ENCODE measurements at places on chromosomes 4 and X.

GRCh38 chr4:98601708-98602107, 56.7 kb downstream of the TSPAN5 start:
- DNase-seq: no peak

DNA sequence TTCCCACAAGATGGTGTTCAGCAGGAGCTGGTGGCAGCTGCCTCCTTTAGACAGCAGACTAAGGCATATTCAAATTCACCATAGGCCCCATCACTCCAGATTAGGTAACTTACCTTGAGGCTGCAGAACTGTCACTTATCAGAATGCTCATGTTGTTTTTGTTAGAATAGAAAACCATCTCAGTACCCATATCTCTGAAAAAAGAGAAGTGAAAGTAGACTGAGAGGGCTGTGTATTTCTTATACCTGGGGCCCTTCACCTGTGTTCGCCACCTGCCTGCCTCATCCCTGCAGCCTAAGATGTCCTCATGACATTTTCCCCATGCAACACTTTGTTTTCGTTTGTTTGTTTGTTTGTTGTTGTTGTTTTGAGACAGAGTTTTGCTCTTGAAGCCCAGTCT, 32.9 kb upstream of the SPRY1 start:
- DNase-seq: no peak

- no peak for DNase-seq
These were observed 116.2 kb downstream of the SLC2A9 start for GRCh38 chr4:9904976-9905587.

GRCh38 chr4:5812506-5813229, 80.2 kb downstream of the CRMP1 start:
- peak; percentile 79 for DNase-seq

DNA sequence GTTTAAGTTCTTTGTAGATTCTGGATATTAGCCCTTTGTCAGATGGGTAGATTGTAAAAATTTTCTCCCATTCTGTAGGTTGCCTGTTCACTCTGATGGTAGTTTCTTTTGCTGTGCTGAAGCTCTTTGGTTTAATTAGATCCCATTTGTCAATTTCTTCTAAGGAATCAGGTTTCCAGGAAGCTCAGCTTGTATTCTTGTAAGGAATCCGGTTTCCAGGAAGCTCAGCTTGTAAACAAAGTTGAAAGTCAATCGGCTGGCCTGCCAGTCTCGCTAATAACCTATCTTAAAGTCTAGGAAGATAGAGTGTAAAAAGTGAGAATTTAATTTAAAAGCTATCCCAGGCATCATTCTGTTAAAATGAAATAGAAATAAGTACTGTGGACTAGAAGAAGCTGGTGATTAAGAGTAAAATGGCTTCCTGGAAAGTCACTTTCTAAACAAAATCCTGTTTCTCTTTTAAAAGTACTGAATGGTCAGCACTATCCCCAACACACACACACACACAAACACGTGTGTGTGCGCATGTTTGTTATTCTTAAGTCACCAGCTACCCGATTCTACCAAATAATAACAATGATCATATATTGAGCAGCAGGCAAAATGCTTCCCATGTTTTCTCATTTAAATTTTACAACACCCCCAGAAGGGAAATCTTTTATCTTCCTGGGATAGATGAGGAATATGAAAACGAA, 171.7 kb downstream of the PAPSS1 start:
- no peak for DNase-seq

DNA sequence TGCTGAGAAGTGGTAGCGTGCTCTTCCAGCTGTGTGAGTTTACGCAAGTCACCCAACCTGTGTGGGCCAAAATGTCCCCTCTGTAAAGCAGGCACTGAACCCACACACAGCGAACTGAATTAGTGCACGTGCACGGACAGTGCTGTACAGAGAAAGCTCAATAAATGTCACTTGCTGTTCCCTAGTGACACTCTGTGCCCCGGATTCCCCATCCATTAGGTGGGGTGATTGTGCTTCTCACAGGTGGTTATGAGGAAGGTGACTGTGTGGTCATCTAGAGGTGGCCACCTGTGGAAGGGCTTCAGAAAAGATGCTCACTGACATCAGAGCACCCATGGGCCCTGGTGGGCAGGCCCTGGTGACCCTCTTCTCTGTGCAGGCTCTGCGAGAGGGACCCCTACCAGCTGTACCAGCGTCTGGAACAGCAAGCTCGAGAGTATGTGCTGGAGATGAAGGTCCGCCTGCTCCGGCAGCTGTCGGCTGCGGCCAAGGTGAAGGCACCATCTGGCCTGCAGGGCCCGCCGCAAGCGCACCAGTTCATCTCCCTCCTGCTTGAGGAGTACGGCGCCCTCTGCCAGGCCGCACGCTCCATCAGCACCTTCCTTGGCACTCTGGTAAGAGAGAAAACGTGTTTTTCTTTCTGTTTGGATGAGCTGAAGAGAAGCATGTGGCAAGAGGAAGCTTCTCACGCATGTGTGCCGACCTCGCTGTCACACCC, 94.3 kb downstream of the FAM193A start:
- no peak for DNase-seq

DNA sequence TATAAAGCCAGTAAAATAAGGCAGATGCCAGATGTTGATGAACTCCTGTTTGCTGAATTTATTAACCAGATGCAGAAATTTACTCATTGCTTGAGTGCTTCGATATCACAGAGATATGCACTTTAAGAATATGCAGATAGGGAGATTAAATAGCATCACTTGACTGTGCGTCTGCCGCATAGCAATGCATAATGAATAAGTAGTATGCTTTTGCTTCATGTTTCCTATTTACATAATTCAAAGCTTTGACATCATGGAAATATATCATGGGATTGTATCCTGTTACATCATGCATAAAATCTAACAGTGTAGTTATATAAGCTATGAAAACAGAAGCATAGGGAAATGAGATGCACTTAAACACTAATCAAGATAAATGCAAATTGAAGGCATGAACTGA, 45.9 kb downstream of the VEGFC start:
- DNase-seq: no peak

DNA sequence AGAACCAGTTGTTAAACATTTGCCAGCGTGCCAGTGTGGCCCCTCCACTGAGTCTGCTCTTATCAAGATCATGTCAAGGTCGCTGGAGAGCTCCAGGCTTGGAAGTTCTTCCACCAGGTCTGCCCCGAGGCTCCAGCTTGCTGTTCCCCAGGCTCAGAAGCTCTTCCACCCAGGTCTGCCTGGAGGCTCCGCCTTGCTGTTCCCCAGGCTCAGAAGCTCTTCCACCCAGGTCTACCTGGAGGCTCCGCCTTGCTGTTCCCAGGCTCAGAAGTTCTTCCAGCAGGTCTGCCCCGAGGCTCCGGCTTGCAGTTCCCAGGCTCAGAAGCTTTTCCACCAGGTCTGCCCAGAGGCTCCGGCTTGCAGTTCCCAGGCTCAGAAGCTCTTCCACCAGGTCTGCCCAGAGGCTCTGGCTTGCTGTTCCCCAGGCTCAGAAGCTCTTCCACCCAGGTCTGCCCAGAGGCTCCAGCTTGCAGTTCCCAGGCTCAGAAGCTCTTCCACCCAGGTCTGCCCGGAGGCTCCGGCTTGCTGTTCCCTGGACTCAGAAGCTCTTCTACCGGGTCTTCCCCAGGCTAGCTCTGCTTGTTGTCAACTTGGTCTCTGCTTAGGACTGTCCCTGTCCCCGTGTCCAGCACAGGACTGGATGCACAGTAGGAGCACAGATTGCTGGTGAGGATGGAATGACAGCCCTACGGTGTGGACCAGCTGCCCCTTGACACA, 54.4 kb downstream of the HMX1 start:
- no peak for DNase-seq

DNA sequence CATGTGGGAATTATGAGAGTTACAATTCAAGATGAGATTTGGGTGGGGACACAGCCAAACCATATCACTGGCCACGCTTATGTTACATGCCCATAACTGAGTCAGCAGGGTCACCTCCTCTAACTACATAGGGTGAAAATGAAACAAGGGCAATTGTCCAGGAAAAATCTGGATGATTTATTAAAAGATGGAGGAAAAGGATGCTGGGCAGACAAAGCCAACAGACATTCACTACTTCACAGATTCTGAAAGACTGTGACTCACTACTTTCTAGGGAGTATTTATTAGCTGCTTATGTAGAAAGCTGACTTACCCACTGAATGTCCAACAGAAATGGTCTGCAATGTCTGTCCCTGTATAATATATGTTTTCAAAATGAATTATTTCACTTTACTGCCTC, 72.4 kb downstream of the APBB2 start:
- DNase-seq: peak; percentile 40

- DNase-seq: no peak
These were observed 149.5 kb downstream of the SHROOM3 start for GRCh38 chr4:76584241-76585152.

- no peak for DNase-seq
These were observed 109.4 kb downstream of the SCLT1 start for GRCh38 chr4:128983771-128984485.

GRCh38 chr4:21738821-21739220, 209.8 kb downstream of the KCNIP4 start:
- no peak for DNase-seq

GRCh38 chr4:81032771-81033684, 2.5 kb downstream of the BMP3 start:
- DNase-seq: no peak

GRCh38 chrX:150332023-150332422, 31.1 kb upstream of the MAMLD1 start:
- DNase-seq: no peak

GRCh38 chr4:35649011-35649410, 595.3 kb downstream of the ARAP2 start:
- no peak for DNase-seq

- no peak for DNase-seq
These were observed 61.5 kb upstream of the AP1S2 start for GRCh38 chrX:15915959-15916703.

- no peak for DNase-seq
These were observed 59.3 kb downstream of the FTHL17 start for GRCh38 chrX:31012509-31013025.

GRCh38 chr4:18973296-18973695, 951.7 kb upstream of the LCORL start:
- no peak for DNase-seq
